Cardiac ventricle fibroblast (primary cell): ENCODE measurements at places on chromosomes 1 and 21. TPM values are rescaled to one million over a fixed set of nuclear protein-coding genes. Genes with fewer than 3 reads are reported as not detected.

Gene CDC42SE1
- 22.7 and 26.0 TPM in 2 replicates for total RNA-seq

Gene ZSWIM5
- total RNA-seq: 0.39 and 0.44 TPM in 2 replicates

Gene TNFRSF25
- total RNA-seq: 2.6 and 3.9 TPM in 2 replicates

Gene C21orf58
- total RNA-seq: 1.3 and 2.3 TPM in 2 replicates

Gene ARL8A
- total RNA-seq: 12.6 and 15.4 TPM in 2 replicates

Gene PERM1
- total RNA-seq: not detected in 2 replicates
